ENCODE measurements at places on chromosomes 16 and 17.

- DNase-seq, result no peak
Measured at GRCh38 chr16:51166091-51166490, 15.0 kb upstream of the SALL1 start.

DNA sequence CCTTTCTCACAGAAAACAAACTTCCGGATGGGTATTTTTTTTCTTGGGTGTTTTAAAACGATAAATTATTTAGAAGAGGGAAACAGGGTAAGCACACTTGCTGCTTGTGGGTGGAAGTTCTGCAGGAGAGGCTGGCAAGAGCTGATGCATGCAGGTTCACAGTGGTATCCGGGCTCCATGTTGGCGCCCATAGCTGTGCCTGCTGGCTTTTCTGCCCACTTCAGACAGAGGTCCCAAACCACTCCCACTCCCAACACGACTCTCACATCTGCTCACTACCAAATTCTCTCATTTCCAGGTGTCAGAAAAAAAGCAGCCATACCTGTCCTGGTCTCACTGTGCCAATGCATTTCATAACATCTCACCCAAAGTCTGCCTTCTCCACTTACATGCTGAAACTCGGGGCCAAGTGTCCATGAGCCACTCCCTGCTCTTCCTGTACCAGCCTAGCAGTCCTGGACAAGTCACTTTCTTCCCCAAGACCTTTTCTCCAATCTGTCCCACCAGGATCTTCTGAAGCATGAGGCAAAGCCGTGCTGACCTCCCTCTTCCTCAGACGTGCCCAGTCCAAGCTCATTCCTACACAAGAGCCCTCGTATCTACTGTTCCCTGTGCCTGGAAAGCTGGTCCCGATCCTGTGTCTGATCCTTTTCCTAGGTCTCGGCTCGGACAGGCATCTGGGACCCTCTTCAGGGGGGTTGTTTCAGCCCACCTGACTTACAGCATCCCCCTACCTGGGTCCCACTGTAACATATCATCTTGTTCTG lies 1.5 kb downstream of the CD300LF start:
- DNase-seq, result no peak

GRCh38 chr16:5502944-5503343 lies 405.3 kb upstream of the EEF2KMT start:
- no peak for DNase-seq

- DNase-seq, result no peak
Measured at GRCh38 chr17:57539529-57540301, 205.4 kb downstream of the CCDC182 start.

Measured in fibroblast of the aortic adventitia (primary cell).